ENCODE measurements at places on chromosomes 1 and 21.

DNA sequence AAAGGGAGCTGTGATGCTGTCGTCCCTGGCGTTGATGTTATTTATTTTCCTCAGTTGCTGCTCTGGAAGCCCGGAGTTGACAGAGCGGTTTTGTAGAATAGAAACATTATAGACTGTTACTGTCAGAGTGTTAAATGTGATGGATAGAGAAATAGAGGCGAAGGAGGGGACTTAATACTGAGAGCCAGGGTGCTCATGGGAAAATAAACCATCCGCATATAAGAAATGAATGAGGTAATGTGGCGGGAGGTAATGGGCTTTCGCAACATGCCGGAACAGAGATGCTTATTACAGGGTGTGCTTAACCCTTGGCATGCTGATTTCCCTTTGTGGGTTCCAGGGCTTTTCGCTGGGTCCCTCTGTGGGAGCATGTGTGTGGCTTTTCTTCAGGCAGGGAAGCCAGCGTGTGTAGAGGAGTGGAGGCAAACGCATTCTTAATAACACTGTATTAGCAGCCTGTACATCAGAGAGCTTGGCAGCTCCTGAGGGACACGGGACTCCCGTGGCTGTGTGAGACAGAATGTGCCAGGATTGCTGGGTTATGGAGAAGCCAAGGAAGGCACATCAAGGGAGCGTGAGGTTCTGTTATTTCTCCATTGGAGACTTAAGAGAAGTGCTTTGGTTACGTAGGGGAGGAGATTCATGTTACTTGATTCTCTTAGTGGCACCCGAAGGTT is 141.0 kb downstream of the PBX1 start:
- DNase-seq, result no peak

DNA sequence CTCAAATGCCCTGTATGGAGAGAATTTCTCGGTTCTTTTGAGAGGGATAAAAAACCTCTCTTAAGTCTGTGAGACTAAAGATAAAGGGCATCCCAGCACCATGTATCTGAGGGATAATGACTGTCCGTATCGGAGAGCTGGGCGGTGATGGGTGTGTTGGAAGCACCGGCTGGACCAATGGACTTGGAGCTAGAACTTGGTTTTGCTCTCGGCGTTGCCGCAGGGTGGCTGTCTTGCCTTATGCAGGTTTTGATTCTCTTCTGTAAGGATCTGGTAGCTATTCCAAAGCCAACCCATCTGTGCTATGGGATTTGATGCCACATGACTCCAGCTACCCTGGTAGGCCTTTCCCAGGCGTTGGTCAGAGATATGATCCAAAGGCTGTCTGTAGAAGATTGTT is 348.8 kb downstream of the KIF26B start:
- no peak for DNase-seq

- DNase-seq, result no peak
Measured at GRCh38 chr1:53765657-53766056, 26.7 kb upstream of the GLIS1 start.

DNA sequence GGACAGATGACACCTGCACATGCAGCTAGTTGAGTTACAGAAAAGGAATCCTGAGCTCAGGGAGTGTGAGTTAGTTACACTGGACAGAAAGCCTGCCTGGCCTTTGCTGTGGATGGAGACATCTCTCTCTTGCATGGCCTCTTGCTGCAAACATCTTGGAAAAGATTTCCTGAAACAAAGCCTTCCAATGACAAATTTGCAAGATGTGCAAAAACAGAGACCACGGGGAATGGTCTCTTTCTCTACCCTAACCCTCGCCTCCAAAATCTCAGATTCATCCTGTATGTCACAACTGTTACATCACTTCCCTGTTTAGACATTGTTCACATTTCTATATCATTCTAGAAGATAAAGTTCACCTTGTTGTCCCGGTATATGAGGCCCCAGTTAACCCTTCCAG is 415.6 kb downstream of the RYR2 start:
- DNase-seq, result no peak

- no peak for DNase-seq
Measured at GRCh38 chr1:147264158-147264768, 21.8 kb downstream of the CHD1L start.

DNA sequence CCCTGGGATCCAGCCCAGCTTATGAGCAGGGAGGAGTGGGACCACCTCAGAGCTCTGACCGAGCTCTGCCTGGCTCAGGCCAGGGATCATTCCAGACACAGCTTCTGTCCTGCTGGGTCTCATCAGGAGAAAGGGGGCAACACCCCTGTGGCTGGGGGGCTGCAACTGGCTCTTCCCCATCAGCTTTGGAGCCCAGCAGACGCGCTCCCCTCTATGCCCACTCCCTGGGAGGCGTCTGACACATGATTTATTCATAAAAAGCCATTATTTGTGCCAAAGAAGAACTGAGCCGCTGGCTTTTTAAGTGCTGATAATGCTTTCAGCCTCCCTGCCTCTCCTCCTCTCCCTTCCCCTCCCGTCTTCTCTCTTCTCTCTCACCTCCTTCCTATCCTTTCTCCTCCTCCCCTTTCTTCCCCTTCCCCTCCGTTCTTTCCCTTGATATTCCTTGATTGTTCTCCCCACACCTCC is 25.0 kb downstream of the FOXO6 start:
- DNase-seq, result no peak

DNA sequence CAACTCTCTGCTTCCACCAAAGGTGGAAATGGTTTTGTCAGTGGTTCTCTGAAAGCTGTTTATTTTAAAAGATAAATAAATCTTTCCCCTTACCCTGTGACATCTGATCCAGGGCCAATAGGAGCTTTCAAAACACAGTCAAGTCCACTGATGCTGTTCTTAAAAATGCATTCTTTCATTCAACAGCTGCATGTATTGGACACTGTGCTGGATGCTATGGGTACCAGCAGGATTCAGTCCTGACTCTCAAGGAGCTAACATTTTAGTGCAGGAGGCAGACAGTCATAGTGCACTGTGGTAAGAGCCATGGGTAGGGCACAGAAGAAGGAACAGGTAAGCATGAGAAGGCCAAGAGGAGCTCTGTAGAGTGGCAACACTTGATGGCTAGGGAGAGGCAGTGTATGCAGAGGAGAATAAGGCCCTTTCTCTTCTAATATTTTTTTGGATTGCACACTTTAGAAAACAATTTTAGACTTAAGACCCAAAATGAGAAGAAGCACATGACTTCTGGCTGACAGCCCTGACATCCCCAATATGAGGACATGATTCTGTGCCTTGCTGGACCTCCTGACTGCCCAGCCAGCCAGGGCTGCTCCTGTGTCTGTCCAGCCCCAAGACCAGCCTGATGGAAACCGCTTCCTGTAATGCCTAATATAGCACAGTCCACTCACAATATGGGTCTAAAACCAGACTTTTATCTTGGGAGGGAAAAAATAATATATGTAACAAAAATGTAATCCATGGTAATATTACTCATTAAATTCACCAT is 207.3 kb downstream of the SDCCAG8 start:
- DNase-seq, result no peak

DNA sequence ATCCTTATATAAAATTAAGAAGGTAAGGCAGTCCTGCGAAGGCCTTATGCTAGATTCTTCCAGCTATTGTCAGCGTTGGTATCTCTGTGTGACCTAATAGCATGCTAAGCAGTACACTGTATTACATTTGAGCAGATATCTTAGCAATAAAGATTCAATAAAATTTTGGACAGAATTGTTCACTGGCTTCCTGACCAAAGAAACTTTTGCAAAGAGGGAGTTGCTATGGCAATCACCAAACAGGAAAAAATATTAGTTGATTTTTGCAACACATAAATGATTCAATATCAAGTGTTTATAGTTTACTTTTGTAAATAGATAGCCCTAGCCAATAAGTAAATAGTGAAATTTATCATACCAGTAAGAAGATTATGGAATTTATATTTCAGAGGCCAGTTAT is 31.0 kb upstream of the PLEKHO1 start:
- DNase-seq, result no peak

DNA sequence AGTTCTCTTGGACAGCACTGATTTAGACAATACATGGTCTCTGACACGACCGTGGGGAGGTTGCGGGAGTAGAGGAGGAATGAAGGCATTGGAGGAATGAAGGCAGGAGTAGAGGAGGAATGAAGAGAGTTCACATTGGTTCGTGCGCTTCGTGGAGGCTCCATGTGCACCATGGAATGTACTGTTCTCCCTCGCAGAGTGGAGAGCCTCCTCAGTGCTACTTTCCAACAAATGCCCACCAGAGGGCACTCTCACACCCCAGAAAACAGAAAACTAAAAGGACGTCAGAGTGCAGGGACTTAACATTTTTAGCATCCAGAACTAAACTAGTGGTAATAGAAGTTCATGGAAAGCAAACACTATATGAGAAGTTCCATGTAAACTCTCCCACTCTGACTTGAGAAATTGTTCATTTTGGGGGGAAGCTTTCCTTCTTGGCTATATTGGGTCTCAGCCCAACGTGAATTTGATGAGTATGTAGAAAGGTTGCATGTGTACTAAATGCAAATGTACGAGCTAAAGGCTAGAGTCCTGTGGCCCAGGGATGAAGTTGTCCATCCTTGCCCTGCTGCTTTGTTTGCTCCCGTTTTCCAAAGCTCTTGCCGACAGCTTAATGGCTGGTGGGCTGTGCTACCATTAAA is 211.6 kb downstream of the LMX1A start:
- peak; percentile 48 for DNase-seq

- DNase-seq, result no peak
Measured at GRCh38 chr1:43346636-43347035, 9.0 kb downstream of the MPL start.

DNA sequence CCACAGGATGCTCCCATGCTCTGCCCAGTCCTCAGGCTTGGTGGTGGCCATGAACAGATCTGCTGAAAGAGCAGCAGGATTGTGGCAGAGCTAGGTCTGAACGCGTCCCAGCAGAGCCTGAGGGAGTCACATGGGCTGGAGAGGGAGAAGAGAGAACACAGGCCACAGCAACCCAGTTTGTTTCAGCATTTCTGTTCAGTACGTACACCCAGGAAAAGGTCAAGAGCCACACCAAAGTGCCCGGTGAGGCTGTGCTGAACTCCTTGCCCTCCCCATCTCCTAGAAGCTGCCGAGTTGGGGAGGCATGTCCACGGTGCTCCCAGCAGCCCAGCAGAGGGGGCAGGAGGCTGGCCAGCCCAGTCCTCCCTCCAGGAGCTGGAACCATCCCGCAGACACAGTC is 5.5 kb downstream of the PKP1 start:
- DNase-seq, result peak; percentile 52

GRCh38 chr1:174743654-174744561 is 255.8 kb upstream of the CACYBP start:
- peak; percentile 22 for DNase-seq

GRCh38 chr21:15768045-15768601 is 38.3 kb downstream of the USP25 start:
- no peak for DNase-seq

GRCh38 chr1:156233426-156234127 is 8.4 kb upstream of the BGLAP start:
- DNase-seq, result no peak
